Activated CD4-positive, alpha-beta T cell treated with anti-CD3 and anti-CD28 coated beads for 24 hours (primary cell): ENCODE measurements at places on chromosomes 4 and X.

DNA sequence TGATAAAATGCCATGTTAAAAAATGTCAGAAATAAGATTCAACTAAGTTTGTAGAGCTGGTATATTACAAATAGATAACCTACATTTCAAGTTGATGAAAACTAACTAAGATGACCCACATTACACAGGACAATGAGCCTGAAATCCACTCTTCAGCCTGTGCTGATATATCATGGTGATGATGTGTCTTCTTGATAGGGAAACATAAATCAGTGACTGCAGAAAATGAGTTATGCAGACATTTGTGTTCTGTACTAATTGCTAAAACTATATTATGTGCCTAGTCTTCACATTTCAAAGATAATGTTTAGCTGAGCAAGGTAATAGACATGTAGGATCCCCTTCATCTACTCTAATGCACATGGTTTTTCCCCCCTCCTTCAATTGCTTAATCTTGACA, 331.6 kb upstream of the F9 start:
- DNase-seq: no peak

- no peak for DNase-seq
Measured at GRCh38 chrX:150236327-150236726, 126.8 kb upstream of the MAMLD1 start.

DNA sequence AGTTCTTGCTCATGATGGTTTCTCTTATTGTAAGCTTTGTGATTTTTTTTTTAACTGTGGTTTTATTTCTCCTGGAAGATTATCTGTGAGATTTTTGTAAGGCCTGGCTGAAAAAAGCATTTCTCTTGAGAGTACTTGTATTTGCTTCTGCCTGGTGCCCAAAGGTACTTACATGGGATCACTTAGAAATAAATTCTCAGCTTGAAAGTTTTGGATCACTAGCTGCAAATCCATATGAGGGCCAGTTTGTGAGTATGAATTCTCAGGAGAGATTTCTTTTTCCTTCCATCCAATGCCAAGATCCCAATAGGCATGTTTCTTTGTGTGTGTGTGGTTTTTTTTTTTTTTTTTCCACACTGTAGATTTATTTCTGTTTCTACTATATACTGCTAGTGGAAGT, 1884.7 kb upstream of the PCDH7 start:
- no peak for DNase-seq

DNA sequence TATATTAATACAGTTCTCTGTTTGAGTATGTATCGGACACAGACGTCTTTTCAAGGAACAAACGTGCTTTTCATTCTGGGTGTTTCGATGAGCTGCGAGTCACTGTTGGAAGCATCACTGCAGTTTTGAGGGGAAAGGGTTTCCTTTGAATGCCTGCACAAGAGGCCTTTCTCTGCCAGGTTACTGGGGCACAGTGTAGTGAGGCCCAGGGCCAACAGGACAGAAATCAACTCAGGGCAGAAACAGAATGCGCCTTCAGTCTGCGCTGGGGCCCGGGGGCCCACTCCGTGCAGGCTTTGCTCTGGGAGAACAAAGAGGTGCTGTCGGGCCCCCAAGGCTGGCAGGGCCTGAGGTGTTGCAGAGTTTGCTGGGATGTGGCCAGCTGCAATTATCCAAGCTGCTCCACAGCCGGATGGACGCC, 2.3 kb upstream of the PPP2R3B start:
- no peak for DNase-seq
